CD4-positive, alpha-beta T cell treated with Interleukin-6 for 4 hours (primary cell): ENCODE measurements at places on chromosomes 11 and 22.
A peak's percentile ranks its signal among the peaks of the same experiment; 100 is the strongest.

DNA sequence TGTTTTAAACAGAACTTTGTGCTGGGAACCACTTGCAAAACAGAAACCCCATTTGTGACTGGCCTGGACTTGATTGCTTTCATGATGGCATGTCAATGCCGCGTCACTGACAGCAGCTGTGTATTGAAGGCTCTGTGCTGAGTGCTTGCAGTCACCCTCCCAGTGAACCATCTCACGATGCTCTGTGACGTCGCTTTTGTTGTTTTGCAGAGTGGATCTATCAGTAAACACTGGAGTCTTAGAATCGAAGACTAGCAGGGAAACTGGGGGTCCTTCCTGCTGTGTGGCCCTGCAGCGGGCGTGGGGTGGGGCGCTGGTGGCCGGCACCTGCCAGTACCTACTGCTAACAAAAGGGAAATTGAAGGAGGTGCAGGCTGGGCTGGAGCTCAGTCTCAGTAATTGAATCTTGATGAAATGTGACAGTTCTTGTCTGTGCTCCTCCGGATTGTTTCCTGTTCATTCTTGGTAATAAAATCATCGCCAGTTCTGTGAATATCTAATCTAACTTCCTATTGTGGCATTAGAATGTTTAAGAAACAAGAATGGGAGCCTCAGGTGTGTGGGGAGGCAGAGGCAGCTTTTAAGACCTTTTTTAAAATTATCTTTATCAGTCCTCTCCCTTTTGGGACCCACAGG, 50.5 kb upstream of the PARVG start:
- no peak for DNase-seq

- no peak for DNase-seq
These were observed 171.9 kb downstream of the BUD13 start for GRCh38 chr11:116600930-116601329.

GRCh38 chr11:27084518-27084917, 43.9 kb downstream of the BBOX1 start:
- no peak for DNase-seq

GRCh38 chr11:3130269-3131071, 34.6 kb downstream of the OSBPL5 start:
- no peak for DNase-seq

GRCh38 chr11:124844664-124845079, 20.6 kb upstream of the ROBO3 start:
- no peak for DNase-seq

GRCh38 chr11:17591293-17591692, 44.2 kb downstream of the OTOG start:
- DNase-seq: no peak

DNA sequence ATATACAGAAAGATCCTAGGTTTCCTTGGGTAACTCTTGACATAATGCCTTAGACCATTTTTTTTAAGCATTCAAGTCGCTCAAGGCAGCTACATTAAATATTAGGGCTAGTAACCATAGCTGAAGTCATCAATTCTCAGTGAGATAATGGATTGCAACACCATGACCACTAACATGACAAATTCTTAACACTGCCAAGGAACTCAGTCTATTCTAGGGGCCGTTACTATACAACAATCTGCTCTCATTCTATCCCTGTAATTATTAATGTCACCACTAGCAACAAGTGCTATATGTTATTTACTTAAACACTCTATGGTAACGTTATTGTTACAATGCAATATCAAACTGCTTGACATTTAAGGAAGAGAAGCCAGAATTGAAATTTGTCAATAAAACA, 3.2 kb upstream of the STK33 start:
- DNase-seq: no peak

DNA sequence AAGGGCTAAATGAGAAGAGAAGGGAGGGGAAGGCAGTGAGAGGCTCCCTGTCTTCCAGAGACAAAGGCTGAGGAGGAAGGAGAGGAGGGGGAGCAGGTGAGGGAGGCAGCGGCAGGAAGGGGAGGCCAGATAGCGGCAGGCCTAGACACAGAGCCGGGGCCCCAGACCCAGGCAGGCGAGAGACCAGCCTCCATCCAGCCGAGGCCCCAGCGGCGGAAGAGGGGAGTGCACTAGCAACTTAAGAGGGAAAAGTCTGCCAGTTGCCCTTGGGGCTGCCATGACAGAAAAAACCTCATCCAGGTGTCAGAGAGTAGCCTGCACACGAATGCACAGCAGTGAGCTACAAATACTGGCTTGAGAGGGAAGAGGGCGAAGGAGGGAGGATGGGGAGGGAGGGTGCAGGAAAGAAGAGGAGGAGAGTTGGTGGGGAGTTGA, 46.7 kb downstream of the IGLL1 start:
- peak; percentile 11 for DNase-seq

- no peak for DNase-seq
These were observed 113.0 kb downstream of the ADAMTS15 start for GRCh38 chr11:130561441-130561881.

DNA sequence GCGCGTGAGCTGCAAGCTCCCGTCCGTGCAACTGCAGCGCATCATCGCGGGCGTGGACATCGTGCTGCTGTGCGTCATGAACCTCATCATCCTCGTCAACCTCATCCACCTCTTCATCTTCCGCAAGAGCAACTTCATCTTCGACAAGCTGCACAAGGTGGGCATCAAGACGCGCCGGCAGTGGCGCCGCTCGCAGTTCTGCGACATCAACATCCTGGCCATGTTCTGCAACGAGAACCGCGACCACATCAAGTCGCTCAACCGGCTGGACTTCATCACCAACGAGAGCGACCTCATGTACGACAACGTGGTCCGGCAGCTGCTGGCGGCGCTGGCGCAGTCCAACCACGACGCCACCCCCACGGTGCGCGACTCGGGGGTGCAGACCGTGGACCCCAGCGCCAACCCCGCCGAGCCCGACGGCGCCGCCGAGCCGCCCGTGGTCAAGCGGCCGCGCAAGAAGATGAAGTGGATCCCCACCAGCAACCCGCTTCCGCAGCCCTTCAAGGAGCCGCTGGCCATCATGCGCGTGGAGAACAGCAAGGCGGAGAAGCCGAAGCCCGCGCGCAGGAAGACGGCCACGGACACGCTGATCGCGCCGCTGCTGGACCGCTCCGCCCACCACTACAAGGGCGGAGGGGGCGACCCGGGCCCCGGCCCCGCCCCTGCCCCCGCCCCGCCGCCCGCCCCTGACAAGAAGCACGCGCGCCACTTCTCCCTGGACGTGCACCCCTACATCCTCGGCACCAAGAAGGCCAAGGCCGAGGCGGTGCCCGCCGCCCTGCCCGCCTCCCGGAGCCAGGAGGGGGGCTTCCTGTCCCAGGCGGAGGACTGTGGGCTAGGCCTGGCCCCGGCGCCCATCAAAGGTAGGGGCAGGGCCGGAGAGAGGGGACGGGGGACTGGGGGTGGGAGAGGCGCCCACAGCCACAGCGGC, 7.3 kb downstream of the PANX2 start:
- no peak for DNase-seq

DNA sequence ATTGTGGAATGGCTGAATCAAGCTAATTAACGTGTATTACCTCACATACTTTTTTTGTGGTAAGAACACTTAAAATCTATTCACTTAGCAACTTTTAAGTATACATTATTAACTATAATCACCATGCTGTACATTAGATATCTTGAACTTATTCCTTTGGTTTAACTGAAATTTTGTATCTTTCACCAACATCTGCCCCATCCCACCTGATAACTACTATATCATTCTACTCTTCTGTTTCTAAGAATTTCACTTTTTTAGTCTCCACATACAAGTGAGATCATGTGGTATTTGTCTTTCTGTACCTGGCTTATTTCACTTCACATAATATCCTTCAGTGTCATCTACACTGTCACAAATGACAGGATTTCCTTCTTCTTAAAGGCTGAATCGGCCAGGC, 17.1 kb upstream of the VWA5A start:
- DNase-seq: no peak

DNA sequence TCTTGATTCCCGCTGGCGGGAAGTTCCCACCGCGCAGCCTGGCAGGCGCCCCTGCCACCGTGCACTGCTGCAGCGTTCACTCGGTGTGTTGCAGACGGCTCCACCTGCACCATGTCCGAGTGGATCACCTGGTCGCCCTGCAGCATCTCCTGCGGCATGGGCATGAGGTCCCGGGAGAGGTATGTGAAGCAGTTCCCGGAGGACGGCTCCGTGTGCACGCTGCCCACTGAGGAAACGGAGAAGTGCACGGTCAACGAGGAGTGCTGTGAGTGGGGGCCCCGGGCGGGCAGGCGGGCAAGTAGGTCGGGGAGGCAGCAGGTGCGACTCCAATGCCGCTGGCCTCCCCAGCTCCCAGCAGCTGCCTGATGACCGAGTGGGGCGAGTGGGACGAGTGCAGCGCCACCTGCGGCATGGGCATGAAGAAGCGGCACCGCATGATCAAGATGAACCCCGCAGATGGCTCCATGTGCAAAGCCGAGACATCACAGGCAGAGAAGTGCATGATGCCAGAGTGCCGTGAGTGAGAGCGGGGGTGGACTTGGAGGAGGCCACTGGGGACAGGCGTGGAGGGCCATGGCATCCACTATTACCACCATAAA, 99.7 kb downstream of the RRAS2 start:
- no peak for DNase-seq

DNA sequence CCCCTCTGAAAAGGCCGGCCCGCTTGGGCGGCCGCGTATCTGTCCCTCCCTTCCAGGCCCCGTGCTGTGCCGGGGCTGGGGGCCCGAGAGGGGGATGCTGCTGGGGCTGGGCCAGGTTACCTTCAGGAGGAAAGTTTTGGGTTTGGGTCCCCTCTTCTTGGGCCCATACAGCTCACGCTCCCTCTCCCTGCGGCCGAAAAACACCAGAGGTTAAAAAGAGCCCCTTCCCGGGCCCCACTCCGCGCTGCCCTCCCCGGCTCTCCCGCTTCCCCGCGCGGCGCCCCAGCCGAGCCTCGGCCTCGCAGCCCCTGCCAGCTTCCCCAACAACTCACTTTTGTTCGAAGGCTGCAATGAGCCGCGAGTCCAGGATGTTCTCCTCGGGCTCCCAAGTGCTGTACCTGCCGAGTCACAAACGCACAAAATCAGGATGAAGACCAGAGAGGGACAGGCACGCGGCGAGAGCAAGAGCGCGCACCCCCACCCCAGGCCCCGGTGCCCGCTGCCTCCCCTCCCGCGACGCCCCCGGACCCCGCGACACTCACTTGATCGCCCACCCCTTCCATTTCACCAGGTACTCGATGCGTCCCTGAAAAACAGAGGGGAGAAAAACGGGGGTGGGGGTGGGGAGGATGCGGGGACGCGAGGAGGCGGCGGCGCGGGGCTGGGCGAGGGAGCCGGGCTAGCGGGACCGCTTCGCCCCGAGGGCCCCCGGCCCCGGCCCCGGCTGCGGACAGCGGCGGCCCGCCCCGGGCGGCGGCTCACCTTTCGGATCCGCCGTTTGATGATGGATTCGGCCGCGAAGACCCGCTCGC, 450 bp downstream of the CBX6 start:
- peak; percentile 42 for DNase-seq

GRCh38 chr11:13663631-13664071, 4.8 kb upstream of the FAR1 start:
- DNase-seq: no peak

GRCh38 chr11:13026722-13027121, 17.6 kb downstream of the RASSF10 start:
- no peak for DNase-seq

DNA sequence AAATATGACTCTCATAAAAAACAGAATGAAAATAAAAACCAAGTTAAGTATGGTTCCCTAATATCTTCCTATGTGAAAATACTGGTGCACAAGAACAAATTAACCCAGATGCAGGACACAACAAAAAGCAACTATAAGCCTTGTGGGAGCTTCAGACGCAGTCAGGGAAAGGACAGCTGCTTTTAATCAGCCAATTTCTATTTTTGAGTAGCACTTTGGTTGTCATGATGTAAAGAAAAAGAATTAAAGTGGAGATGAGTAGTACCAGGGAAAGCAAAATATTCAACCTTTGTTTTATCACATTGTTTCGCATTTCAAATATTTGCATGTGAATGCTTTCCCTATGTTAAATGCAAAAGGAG, 339.9 kb downstream of the SOX6 start:
- DNase-seq: no peak

DNA sequence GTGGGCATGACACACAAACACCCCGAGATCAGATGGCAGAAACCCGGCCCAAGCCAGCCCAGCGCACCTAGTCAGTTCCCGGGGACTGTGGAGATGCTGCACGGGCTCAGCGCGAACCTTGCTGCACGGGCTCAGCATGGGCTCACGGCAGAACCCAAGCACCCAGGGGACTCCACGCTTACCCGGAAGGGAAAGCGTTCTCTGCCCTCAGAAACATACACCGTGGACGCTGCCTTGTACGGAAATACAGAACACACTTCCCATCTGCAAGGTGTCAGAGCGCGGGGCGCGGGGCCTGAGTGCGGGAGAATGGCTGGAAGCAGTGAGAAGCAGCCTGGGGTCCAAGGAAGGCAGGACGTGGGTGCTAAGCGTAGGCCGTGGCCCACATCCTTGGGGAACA, 319.9 kb downstream of the NTM start:
- DNase-seq: no peak

DNA sequence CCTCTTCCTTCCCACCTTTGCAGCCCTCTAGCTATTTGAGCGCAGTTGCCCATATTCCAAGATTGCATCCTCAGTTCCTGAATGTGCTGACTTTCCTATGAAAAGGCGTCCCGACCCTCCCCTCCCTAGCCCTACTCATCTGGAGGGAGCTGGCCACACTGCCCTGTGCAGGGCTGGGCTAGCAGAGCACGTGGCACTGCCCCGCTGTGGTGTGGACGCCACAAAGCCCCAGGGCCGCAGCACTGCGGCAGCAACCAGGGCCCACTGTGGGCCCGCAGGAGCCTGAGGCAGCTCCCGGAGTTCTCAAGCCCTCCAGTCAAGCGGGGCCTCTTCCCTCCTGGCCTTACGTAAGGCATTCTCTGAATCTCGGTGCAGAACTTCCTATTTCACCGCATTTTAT, 27.6 kb downstream of the B3GAT1 start:
- no peak for DNase-seq

DNA sequence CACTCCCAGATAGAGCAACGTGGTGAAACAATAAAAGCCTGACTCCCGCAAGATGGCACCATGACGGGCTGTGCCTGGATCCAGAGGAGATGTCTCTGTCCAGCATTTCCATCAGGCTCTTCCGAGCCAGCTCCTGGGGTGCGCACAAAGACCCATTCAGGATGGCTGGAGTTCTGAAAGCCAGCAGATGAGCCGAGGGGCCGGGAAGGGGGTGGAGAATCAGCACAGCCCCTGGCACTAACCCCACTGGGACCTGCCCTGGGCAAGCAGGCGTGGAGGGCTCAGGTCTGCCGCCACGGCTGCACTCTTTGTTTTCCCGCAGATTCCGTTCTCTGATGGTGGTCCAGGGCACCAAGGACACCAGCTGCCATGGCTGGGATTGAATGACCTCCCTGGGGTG, 97.2 kb upstream of the BLID start:
- no peak for DNase-seq
